Inflammatory macrophage treated with lipopolysaccharide for 4 hours (primary cell): ENCODE measurements at places on chromosomes 3 and 15.

GRCh38 chr15:63893866-63894661, 60.3 kb upstream of the HERC1 start:
- peak; percentile 44 for DNase-seq

- peak; percentile 27 for DNase-seq
Measured at GRCh38 chr15:77060546-77060945, 10.4 kb downstream of the TSPAN3 start.

- DNase-seq: peak; percentile 46
Measured at GRCh38 chr3:45560281-45560971, 34.1 kb upstream of the LIMD1 start.

GRCh38 chr3:126464997-126465396, 10.7 kb downstream of the ZXDC start:
- no peak for DNase-seq

GRCh38 chr3:64600246-64600950, 87.4 kb downstream of the ADAMTS9 start:
- no peak for DNase-seq

DNA sequence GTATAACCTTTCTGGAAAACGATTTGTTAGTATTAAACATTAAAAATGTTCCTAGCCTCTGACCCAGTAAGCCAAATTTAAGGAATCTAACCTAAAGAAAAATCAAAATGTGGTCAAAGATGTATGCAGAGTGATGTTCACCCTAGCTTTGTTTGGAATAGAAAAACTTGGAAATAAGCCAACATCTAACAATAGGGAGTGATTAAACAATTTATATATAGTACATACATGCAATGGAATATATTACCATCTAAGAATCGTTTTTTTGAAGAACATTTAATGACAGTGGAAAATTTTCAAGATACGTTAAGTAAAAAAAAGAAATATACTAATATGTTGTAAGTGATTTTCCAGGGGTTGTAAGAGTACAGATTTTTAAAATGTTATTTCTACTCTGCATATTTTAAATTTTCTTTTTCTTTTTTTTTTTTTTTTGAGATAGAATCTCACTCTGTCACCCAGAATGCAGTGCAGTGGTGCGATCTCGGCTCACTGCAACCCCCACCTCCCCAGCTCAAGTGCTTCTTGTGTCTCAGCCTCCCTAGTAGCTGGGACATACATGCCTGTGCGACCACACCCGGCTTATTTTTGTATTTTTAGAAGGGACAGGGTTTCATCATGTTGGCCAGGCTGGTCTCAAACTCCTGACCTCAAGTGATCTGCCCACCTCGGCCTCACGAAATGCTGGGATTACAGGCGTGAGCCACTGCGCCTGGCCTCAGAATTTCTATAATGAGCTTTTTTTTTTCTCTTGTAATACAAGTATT, 54.9 kb downstream of the ANP32A start:
- DNase-seq: no peak

DNA sequence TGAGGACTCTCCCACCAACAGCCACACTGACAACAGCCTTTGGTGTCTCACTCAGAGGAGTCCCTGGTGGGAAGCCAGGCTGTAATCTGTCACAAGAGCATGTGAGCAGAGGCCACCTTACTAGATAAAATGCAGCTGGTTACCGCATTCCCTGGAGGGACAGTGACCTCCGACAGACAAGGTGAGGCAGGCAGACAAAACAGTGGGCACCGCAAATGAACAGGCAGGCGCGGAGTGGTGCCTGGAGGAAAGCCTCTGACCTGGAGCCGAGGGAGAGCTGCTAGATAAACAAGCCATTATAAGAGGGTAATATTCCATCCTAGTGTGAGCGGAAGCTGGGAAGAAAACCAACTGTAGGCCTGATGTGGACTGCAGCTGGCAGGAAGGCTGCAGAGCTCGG, 736.4 kb downstream of the FHIT start:
- DNase-seq: no peak

DNA sequence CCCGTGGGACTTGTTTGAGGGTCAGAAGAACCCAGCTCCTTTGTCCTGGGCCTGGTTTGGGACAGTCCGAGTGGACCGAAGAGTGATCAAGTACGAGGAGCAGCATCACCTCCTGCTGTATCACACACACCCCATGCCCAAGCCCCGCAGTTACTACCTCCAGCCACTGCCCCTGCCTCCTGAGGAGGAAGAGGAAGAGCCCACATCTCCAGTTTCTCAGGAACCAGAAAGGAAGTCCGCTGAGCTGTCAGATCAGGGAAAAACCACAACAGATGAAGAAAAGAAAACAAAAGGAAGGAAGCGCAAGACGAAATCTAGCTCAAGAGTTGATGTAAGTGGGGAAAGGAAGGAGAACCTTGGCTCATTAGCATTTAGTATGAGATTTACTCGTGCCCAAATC, 3.3 kb upstream of the P2RY12 start:
- DNase-seq: peak; percentile 61

DNA sequence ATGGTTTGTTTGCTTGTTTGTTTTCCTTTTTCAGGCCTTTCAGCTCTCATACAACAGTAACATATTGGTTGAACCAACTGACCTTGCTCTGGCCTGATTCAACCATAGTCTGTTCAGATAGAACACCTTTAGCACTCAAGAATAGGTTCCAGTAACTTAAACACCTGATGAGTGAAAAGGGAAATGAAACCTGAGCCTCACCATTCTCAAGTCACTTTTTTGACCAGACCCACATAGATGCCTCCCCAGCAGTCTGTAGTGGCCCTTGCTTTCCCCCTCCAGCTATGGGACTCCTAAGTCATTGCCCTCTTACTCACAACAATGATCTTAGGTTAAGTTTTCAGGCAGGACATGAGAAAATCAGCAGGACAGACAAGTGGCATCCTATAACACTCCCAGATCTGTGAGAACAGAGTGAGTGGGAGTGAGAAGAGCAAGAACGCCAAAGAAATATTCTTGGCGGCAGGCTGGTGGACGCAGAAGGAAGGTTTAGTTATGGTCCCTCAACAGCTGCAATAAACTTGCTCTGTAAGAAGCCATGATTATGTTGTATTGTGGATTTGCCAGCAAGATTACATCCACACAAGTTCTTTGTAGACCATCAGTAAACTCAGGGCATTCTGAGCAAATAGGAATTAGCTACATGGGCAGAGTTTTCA, 367.5 kb downstream of the MECOM start:
- DNase-seq: no peak

GRCh38 chr15:25711164-25711563, 152.0 kb downstream of the ATP10A start:
- no peak for DNase-seq
